ENCODE measurements at places on chromosomes 6 and 20.

DNA sequence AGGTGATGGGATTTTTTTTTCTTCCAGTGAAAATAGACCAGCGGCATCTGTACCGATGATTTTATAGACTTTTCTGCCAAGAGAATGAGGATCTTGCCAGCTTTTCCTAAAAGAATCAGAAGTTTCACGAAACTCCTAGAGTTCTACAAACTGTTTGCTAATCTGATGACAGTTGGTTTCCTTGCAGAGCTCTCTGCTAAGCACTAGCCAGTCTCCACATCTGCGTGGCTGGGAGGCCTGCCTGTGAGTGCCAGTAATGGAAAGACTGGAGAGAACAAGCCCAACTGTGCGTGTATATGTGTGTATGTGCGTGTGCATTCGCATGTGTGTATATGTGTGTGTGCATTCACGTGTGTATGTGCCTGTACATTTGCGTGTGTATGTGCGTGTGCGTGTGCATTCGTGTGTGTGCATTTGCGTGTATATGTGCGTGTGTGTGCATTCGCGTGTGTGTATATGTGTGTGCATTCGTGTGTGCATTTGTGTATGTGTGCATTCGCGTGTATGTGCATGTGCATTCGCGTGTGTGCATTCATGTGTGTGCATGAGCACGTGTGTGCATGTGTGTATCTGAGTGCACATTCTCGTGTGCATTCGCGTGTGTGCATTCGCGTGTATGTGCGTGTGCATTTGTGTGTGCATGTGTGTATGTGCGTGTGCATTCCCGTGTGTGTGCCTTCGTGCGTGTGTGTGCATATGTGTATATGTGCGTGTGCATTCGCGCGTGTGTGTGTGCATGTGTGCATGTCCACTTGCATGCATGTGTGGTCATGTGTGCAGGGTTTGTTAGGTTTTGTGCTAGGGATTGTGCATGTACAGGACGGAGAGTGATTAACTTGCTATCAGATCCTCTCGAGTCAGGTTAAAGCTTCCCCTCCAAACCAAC, 379.4 kb downstream of the TAF4 start:
- no peak for DNase-seq

GRCh38 chr6:95574811-95575210, 2.5 kb upstream of the MANEA start:
- no peak for DNase-seq

GRCh38 chr6:15575357-15576033, 87.3 kb downstream of the DTNBP1 start:
- DNase-seq: no peak

DNA sequence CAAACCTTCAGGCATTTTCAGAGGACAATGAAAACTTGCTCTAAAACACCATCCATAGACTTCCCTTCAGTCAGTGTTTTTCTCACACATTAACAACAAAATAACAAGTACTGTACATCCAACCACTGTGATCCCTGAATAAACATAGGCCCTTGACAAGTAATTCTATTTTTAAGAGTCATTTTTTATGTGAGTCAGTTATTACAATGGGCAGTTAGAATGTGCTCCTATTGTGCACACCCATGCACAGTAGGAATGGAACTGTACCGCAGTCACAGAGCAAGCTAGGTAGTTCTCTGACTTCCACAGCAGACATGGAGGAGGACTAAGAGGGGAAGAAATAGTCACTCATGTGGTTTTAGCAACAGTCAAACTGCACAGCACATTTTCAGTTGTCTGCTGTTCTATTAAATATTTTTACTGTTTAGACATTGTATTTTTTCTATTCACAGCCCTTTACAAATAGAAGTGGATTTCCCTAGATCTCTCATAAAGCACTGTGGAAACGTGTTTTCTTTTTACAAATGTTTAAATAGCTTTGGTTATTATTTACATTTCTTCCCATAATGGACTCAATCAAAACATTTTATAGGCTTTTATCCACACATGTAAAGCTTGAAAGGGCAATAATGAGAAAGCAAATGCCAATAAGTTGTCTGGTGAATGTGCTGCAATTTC, 100.4 kb downstream of the JAG1 start:
- DNase-seq: no peak

GRCh38 chr6:164252948-164253347, 838.4 kb downstream of the QKI start:
- DNase-seq: no peak

- no peak for DNase-seq
Observed at GRCh38 chr20:50153153-50153499, 397 bp downstream of the PEDS1 start.

GRCh38 chr6:144285548-144285797, 338 bp downstream of the UTRN start:
- DNase-seq: no peak

- no peak for DNase-seq
Observed at GRCh38 chr6:15947436-15947835, 181.4 kb upstream of the MYLIP start.

GRCh38 chr20:32271620-32272019, 5.8 kb upstream of the KIF3B start:
- DNase-seq: no peak

GRCh38 chr6:26335631-26336323, 29.2 kb upstream of the BTN3A2 start:
- DNase-seq: no peak

- no peak for DNase-seq
Observed at GRCh38 chr6:15770347-15771143, 107.7 kb upstream of the DTNBP1 start.

DNA sequence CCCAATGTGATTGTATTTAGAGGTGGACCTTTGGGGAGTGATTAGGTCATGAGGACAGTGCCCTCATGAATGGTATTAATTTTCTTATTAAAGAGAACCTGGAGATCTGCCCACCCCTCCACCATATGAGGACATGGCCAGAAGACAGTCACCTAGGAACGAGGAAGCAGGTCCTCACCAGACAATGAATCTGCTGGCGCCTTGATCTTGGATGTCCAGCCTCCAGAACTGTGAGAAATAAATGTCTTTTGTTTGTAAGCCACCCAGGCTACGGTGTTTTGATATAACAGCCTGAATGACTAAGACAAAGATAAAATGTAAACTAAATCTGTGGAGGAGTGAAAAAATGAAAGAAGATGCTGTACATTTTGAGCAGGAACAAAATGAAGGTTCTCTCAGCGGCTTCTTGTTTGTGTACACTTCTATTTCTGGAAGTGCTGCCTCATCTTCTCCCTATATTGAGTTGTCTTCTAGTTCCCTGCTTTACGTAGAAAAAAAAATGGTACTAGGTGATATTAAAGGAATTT, 1.5 kb upstream of the IPCEF1 start:
- DNase-seq: no peak

GRCh38 chr6:38234141-38234540, 405.6 kb downstream of the BTBD9 start:
- no peak for DNase-seq

DNA sequence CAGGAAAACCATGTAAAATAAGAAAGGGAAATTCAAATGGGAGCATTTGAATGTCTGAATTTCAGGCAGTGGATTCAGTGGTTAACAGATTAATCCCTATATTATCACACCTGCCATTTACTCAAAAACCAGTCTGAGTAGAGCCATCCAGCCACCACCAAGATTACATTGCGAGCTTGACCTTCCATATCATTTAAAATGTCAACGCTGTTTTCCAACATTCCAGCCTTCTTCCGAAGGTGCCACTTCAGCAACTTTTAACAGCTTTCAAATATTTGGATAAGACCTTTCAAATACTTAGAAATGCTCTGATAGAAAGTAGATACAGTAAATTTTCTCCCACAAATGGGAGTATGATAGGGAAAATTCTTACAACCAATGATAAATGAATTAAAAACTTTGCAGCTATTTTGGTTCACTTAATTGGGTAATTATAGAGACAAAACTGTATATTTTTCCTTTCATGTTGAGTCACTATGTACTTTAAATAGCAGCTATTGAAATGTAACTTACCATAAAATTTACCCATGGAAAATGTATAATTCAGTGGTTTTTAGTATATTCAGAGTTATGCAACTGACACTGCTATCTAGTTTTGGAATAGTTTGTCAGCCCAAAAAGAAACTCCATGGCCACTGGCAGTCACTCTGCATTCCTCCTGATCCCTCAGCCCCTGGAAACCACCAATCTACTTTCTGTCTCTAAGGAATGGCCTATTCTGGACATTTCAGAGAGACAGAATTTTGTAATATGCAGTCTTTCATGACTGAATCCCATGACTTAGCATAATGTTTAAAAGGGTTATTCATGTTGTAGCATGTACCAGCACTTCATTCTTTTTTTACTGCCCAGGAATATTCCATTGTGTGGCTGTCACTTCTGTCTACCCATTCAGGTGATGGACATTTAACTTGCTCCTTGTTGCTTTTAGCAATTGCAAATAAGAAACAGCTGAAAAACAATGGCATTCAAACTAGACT, 21.5 kb downstream of the EZR start:
- no peak for DNase-seq

DNA sequence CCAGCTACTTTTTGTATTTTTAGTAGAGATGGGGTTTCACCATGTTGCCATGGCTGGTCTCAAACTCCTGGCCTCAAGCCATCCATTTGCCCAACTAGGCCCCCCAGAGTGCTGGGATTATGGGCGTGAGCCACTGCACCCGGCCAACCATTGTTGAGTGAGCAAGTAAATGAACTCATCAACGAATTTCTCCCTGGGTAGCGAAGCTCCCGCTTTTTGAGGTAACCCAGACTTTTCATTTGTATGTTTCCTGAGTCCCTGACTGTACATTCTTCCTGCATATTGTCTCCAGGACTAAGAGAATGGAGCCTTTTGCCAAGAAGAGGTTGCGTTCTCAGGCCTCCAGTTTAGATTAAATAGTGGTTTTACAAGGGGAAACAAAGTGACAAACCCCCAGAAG, 36.4 kb downstream of the RIPOR3 start:
- no peak for DNase-seq

DNA sequence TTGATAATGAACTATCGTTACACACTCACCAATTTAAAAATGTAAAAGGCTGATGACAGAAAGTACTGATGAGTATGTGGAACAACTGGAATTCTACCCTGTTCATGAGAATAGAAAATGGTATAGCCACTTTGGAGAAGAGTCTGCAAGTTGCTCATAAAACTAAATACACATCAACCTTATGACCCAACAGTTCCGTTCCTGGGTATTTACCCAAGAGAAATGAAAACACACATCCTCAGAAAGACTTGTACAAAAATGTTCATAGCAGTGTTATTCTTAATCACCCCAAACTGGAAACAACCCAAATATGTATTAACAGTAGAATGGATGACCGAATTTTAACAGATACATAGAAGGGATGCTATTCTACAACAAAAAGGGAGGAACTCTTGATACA, 145.7 kb upstream of the LRFN2 start:
- no peak for DNase-seq

DNA sequence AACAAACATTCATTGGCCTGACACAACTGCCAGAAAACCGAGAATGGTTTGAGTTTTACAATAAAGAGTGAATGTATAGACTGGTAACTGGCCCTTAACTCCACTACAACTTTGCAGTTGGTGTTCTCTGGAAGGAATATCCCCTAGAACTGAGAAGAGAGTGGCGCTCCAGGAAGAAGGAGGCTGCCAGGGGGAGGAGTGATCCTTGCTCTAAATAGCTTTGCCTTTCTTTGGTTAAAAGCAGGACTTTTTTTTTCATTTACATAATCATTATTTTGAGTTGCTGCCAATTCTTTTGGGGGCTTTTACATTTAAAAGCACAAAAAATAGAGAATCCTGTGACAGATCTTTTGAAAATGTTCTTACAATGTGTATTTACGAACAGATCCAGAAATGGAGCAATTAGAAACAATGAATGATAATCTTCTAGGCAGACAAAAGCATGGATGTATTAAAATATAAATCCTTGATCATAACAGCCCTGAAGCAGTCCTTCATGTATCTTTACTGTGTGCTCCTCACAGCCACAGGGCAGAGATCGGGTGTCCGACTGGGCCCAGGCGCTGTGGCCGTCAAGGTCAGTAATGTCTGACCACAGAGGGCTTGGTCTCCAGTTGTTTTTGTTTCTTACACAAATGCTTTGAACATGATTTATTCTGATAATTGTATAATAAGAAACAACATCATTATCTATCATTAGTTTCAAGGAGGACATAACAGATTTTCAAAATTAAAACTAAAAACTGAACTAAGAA, 612.2 kb downstream of the HDGFL1 start:
- DNase-seq: no peak

DNA sequence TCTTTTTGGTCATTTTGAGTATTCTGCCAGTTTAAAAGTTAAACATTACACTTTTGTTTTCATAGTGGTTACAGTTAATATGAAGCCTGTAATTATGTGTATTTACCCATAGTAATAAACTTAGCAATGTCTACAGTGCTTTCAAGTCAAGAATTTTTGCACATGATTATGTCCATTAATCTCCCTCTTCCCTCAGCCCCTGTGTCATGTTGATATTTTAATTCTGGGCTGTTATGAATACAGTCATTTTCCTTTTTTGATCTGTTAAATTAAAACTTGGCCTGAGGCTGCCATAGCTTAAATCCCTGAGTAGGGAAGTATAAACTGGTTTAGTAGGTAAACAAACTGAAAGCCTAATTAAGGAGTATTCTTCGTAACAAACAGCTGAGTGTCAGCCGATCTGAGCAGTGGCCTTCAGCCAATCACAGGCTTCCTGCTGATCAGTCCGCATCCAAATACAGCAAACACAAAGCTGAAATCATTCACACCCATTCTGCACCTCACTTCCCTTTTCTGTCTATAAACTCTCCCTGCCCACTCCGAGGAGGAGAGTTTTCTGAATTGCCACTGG, 9.5 kb upstream of the SFT2D1 start:
- DNase-seq: no peak

DNA sequence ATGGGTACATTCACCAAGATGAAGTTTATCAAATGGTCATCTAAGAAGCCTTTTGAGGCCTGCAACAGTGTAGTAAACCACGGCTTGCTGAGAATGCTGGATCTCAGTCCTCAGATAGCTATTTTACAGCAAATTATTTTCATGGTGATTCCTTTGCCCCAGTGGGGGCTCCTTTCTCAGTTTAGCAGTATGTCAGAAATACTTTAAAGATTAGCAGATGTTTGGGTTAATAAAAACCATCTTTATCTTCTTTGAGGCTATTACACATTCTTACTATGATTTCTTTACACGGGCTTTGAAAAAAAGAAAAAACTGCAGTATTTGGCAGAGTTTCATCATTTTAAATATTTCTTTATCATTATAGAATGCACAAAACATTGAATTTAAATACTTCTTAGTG, 10.7 kb downstream of the MYLIP start:
- DNase-seq: no peak
